ENCODE measurements at places on chromosomes 13 and 19.

DNA sequence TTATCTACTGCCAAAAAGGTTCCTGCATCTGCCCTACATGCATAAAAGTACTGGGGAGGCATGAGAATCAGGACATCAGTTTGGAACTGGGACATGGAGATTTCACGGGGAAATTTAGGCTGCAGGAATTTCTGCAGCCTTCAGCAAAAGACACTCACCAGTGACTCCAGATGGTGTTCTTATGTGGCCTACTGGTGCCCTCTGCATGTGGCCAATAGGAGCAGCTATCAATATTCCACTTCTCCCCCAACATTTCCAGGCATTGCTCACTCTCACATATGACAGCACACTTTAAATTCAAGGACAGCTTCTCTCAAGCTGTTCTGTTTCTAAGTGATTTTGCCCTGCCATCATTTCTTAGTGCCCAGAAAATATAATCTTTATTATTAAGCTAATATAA lies 570.5 kb upstream of the ARGLU1 start:
- DNase-seq = no peak

DNA sequence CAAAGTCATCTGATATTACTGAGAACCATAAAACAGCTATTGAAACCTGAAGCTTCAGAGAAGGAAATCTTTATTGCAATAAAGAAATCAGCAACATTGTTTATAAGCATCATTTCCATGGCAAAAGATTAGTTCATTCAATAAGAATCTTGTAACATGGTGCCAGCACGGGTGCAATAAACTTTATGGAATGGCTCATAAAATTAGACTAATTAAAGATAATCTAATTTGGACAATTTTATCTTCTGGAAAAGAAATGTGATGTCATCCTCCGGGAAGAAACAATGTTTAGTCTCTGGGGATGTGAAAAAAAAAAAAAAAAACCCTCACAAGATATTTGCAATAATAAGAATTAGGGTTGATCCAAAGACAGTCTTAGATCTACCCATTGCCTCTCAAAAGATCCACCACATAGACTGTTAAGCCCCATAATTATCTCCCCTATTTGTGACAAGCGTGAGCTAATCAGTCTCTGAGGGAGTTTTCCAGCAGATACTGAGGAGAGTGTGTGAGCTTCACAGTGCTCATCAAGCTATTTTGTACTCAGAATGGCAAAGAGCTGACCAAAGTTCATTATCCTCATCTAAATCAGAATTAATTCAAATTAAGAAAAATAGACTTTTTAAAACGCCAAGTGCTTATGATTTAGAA lies 297.0 kb upstream of the EDNRB start:
- no peak for DNase-seq

DNA sequence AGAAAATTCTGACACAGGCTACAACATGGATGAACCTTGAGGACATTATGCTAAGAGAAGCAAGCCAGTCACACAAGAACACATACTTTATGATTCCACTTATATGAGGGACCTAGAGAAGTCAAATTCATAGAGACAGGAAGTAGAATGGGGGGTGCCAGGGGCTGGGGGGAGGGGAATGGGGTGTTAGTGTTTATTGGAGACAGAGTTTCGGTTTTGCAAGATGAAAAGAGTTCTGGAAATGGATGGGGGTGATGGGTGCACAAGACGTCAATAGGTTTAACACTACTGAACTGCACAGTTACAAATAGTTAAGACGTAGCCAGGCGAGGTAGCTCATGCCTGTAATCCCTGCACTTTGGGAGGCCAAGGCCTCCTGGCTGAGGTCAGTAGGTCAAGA lies 3.5 kb upstream of the ZNF787 start:
- no peak for DNase-seq

- no peak for DNase-seq
These were observed 1305.2 kb upstream of the PCDH9 start for GRCh38 chr13:68535329-68535728.

- DNase-seq = no peak
These were observed 16.3 kb downstream of the DOCK9 start for GRCh38 chr13:98961503-98962105.

GRCh38 chr19:3146677-3147100 lies 10.9 kb downstream of the GNA15 start:
- peak; percentile 51 for DNase-seq

GRCh38 chr13:64505336-64505910 lies 2724.7 kb downstream of the PCDH9 start:
- DNase-seq = no peak

DNA sequence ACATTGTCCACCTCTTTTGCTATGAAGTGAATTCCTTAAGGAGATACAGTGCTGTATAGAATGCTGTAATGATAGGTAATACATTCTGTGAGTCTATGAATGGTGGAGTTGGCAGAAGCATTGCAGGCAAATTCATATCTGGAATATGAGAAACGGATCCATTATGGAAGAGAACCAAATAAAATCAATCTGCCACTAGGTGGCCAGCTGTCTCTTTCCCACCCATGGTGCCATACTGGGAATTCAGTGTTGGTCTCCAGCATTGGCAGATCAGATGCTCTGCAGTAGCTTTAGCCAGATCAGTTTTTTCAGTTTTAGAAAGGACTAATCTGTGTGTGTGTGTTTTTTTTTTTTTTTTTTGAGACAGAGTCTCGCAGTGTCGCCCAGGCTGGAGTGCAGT lies 27.6 kb downstream of the DNAJC3 start:
- DNase-seq = no peak

GRCh38 chr19:35458731-35459391 lies 10.8 kb downstream of the FFAR2 start:
- no peak for DNase-seq

DNA sequence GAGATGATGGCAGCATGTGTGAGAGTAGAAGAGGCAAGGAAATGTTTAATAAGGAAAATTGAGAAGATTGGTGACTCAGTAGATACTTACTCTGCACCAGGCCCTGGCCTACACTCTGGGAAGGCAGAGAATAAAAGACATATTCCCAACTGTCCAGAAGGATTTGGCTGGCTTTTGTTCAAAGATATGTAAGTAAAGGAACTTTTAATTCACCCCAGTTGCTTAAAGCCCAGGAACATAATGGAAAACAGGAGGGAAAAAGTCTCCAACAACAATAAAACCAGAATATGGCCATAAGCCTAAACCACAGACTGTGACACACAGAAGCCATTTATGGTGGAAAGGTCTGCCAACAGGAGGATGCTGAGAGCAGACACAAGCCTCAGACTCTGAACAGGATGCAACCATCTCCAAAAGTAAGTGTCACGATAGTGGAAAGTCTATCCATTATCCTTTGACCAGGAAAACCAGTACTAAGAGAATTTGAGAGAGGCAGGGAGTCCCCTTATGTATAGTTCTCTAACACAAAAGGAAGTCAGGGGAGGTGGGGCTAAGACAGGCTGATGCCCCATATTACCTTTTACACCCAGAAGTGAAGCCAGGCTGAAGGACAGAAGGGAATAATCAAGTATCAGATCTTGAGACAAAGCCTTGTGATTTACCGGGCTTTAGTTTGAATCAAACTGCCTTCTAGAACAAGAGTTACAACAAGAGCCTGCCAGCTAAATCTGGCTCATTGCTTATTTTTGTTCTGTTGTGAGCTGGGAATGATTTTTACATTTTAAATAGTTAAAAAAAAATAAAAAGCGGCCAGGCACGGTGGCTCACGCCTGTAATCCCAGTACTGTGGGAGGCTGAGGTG lies 169.5 kb upstream of the STARD13 start:
- DNase-seq = no peak

DNA sequence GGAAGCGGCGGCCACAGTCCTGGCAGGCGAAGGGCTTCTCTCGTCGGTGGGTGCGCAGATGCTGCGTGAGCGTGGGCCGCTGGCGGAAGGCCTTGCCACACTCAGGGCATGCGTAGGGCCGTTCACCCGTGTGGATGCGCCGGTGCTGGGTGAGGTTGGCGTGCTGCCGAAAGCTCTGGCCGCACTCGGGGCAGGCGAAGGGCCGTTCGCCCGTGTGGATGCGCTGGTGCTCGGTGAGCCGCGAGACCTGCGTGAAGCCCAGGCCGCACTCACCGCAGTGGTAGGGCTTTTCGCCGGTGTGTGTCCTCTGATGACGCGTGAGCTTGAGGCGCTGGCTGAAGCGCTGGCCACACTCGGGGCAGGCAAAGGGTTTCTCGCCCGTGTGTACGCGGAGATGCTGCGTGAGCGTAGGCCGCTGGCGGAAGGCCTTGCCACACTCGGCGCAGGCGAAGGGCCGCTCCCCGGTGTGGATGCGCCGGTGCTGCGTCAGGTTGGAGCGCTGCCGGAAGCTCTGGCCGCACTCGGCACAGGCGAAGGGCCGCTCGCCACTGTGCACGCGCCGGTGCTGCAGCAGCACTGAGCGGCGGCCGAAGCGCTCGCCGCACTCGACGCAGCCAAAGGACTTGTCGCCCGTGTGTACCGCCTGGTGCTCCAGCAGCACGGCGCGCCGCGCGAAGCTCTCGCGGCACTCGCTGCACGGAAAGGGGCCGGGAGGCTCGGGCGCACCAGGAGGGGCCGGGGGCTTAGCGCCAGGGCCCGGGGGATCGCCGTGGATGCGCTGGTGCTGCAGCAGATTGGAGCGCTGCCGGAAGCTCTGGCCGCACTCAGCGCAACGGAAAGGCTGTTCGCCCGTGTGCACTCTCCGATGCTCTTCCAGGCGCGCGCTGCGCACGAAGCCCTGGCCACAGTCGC lies 4.0 kb upstream of the UBE2M start:
- DNase-seq = no peak

GRCh38 chr13:49539746-49540145 lies 44.0 kb downstream of the PHF11 start:
- DNase-seq = no peak

GRCh38 chr13:78060966-78061365 lies 142.3 kb upstream of the EDNRB start:
- DNase-seq = no peak

DNA sequence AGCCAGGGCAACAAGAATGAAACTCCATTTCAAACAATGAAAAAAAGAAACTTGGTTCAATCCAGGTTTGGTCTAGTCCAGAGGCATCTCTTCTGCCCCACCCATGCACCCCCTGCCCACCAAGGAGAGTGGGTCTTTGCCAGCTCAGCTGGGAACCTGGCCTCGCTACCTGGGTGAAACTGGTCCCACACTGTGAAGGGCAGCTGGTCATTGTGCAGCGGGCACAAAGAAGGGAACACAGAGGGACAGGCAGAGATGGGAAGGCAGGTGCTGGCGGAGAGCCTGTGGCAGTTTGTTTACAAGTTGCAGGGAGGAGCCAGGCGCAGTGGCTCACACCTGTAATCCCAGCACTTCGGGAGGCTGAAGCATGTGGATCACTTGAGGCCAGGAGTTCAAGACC lies 50.2 kb downstream of the CPAMD8 start:
- no peak for DNase-seq

DNA sequence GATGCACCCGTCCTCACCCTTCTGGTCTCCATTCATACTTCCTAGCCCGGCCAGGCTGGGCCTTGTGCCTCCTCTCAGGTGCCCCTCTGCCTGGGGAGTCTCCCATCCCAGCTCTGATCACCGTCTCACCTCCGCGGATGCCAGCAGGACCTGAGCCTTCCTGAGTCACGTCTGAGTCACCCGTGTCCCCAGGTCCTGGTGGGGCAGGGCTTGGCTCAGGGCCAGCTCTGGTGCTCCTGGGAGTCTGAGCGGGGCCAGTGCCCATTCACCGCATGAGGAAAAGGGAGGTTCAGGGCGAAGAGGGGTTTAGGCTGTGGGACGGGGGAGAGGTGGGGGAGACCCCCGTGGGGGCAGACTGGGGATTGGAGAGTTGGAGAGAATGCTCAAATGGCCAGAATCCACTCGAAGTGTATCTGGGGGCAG lies 593 bp downstream of the ATP8B3 start:
- no peak for DNase-seq

DNA sequence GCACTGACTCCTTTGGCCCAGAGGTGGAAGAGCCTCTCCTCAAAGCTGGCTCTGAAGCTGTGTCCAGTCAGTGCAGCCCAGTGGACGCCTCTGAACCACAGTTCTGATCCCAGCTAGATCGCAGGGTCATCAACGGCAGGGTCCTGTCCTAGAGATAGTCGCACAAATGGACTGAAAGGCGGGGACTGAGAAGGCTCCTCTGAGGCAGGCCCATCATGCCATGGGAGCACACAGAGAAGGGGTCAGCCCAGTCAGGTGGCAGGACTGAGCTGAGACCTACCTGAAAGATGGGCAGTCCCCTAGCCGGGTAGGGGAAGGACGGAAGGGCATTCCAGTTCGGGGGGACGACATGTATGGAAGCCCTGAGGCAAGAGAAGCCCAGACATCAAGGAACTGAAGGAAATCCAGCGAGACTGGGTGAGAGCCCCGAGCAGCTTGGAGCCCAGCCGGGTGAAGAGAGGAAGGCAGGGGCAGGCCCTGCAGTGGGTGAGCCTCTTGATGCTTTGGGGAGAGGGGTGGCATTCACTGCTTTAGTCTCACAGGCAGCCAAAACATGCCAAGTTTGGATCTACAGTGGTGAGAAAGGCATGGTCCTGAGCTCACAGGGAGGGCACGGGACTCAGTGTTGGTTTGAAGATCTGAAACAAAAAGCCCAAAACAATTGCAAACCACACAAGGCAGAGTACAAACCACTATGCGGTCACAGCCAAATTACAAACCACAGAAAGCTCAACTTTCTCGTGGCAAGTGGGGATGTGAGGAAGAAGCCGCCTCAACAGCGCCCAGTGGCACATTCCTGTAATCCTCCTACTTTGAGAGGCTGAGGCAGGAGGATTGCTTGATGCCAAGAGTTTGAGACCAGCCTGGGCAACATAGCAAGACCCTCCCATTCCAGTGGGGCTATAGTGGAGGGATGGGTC lies 10.0 kb downstream of the CALM3 start:
- DNase-seq = no peak

DNA sequence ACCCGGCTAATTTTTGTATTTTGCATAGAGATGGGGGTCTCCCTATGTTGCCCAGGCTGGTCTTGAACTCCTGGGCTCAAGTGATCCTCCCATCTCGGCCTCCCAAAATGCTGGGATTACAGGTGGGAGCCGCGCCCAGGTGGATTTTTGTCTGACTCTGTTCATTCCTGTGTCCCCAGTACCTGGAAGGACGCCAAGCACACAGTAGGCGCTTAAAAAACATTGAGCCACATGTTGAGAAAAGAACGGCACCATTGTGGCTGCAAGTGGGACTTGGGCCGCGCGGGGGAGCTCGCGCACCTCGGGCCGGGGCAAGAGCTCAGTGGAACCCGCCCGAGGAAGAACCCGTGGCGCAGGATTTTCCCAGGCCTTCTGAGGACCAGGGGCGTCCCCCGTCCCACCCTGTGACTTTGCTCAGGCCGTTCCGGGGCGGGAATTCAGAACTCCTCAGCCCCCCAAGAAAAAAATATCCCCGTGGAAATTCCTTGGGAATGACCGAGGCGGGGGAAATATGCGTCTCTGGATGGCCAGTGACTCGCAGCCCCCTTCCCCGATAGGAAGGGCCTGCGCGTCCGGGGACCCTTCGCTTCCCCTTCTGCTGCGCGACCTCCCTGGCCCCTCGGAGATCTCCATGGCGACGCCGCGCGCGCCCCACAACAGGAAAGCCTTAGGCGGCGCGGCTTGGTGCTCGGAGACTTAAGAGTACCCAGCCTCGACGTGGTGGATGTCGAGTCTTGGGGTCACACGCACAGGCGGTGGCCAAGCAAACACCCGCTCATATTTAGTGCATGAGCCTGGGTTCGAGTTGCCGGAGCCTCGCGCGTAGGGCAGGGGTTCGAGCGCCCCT lies 1.4 kb upstream of the ICAM1 start:
- DNase-seq = peak; percentile 89

All from mesothelial cell of epicardium (in vitro differentiated cells).